ENCODE measurements at places on chromosomes 2 and 18.
A peak's percentile ranks its signal among the peaks of the same experiment; 100 is the strongest.

DNA sequence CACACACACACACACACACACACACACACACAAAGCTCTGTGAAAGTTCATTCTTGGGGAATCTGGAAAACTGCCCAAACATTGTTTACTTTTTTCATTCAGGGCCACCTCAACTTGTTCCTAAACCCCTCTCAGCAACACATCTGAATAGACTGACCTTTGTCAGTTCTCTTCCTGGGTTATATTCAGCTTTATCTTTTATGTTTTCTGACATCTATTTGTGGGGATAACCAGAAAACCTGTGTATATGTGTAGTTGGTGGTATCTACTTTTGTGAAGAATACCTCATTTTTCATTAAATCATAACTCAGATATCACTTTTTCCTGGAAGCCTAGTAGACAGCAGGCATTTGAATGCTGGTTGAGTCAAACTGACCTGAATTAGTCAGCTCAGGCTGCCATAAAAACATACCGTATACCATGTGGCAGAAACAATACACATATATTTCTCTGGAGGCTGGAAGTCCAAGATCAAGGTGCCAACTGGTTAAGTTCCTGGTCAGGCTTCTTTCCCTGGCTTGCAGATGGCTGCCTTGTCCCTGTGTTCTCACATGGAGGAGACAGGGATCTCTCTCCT is 11.0 kb upstream of the RNF144A start:
- DNase-seq: no peak

DNA sequence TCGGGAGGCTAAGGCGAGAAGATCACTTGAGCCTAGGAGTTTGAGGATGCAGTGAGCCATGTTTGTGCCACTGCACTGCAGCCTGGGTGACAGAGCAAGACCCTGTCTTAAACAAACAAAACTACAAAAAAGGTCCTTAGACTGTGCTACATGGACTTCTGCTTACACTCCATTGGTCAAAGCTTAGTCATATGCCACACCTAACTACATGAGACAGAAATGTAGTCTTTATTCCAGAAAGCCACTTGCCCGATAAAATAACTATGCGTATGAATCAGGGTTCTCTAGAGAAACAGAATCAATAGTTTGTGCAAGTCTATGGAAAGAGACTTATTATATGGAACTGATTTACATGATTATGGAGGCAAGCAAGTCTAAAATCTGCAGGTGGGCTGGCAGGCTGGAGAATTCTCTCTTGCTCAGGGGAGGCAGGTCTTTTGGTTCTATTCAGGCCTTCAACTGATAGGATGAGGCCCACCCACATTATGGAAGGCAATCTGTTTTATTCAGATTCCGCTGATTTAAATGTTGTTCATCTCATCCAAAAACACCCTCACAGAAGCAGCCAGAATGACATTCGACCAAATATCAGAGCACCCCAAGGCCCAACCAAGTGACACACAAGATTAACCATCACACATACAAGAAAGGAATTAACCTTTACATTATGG is 114.4 kb upstream of the SIX2 start:
- DNase-seq: no peak

DNA sequence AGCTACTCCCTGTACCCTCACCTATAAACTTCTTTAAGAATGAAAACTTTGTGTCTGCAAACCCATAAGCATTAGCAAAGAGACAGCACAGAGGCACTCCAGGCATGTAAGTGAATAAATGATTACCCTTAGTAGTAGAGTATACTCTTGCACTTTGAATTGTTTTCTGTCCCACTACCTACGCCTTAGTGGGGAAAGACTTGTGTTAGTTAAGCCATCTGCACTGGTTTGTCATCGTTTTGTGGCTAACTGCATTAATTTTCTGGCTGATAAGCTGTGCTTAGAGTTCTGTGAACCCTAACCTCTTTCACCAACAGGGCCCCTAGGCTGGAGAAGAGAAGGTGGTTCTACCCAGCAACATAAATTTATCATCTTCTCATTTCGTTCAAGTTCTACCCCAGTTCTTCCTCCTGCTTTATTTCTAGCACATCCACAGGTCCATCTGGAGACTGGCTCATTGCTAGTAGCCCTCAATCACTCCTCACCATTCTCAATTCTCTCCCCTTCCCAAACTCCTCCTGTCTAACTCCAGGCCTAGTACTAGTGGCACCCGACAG is 710 bp downstream of the LMAN2L start:
- DNase-seq: no peak

DNA sequence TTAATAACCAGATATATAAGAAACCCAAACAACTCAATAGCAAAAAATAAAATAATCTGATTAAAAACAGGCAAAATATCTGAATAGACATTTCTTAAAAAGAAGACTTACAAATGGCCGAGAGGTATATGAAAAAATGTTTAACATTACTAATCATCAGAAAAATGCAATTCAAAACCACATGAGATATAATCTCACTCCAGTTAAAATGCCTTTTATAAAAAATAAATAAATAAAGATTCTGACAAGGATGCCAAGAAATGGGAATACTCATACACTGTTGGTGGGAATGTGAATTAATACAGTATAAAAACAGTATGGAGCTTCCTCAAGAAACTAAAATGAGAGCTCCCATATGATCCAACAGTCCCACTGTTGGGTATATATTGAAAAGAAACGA is 33.9 kb upstream of the BMP10 start:
- DNase-seq: no peak

- no peak for DNase-seq
Observed at GRCh38 chr2:151862700-151863099, 34.5 kb upstream of the ARL5A start.

- no peak for DNase-seq
Observed at GRCh38 chr2:32291746-32292145, 14.0 kb downstream of the YIPF4 start.

DNA sequence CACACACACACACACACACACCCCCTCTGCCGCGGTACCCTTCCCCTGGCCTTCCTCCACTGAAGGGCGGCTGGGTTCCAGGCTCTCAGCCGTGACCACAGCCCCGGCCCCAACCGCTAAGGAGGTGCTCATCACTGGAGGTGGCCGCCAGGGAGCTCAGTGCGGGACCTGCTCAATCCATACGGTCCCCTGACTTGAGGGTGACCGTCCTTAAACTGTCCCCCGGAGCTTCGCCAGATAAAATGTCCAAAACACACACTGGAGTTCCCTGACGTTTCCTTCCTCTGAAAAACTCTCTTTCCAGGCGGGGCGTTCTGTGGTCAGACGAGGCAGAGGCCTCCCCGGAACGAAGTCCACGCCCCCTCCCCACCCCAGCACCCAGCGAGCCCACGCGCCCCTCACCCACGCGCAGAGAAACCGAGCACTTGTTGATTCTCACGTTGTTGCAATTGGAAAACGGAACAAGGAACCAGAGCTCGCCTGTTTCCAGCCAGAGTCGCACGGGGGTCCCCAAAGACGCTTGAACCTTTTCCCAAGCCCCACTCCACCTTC is 1.4 kb downstream of the MBP start:
- DNase-seq: peak; percentile 56

DNA sequence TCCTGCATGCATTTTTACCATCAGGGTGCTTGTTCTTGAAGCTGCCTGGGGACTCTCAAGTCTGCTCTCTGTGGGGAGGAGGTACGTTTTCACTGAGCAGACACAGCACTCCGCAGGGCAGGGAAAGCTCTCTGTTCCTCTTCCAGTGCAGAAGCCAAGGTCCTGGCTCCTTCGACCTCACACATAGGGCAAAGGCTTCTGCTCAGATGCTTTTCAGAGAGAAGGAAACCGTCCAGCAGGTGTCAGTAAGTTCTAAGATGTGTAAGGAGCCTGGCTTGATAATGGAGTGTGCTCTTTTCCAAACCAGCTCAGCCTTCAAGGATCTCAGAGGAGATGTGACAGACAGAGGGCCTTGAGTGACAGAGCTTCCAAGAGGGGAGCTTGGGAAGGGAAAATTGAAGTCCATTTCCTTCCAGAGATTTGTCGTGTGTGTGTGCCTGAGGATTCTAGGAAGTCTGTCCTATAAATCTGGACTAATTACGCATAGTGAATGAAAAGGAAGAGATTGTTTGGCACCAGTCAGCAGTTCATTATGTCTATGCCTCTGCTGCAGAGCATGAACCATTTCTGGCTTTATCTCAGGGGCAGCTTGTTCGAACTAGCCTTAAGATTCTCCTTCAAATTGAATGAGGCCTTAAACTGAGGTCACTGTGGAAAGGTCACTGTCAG is 67.3 kb upstream of the UPP2 start:
- DNase-seq: peak; percentile 14

- DNase-seq: no peak
Observed at GRCh38 chr2:240785424-240786335, 34.3 kb downstream of the KIF1A start.

DNA sequence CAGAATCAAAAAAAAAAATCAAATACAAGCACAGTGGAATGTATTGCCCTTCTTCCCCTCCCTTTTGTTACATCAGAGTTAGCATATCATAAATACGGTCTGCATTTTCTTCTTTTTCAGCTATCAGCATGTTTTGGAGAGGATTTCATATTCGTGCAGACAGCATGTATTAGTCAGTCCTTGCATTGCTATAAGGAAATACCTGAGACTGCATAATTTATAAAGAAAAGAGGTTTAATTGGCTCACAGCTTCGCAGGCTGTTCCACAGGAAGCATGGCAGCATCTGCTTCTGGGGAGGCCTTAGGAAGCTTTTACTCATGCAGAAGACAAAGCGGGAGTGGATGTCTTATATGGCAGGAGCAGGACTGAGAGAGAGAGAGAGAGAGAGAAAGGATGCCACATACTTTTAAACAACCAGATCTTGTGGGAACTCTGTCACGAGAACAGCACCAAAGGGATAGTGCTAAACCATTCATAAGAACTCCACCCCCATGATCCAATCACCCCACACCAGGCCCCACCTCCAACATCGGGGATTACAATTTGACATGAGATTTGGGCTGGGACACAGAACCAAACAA is 8.9 kb downstream of the IL1B start:
- DNase-seq: no peak

DNA sequence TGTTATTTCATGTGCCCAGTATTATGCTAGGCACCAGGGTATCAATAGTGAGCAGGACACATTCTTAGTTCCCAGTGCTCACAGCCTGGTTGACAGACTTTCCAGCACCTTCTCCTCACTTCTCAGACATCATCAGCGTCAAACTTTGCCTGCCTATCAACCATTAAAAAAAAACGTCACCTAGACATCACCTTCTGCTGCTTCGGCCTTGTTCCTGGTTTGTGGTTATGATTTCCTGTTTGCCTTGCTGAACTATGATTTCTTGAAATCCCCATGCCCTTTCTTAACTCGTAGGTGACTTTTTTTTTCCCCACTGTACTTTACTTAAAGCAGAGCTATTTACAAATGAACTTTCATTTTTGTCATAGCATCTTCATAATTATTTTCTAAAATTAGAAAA is 60.4 kb upstream of the NABP1 start:
- peak; percentile 59 for DNase-seq

DNA sequence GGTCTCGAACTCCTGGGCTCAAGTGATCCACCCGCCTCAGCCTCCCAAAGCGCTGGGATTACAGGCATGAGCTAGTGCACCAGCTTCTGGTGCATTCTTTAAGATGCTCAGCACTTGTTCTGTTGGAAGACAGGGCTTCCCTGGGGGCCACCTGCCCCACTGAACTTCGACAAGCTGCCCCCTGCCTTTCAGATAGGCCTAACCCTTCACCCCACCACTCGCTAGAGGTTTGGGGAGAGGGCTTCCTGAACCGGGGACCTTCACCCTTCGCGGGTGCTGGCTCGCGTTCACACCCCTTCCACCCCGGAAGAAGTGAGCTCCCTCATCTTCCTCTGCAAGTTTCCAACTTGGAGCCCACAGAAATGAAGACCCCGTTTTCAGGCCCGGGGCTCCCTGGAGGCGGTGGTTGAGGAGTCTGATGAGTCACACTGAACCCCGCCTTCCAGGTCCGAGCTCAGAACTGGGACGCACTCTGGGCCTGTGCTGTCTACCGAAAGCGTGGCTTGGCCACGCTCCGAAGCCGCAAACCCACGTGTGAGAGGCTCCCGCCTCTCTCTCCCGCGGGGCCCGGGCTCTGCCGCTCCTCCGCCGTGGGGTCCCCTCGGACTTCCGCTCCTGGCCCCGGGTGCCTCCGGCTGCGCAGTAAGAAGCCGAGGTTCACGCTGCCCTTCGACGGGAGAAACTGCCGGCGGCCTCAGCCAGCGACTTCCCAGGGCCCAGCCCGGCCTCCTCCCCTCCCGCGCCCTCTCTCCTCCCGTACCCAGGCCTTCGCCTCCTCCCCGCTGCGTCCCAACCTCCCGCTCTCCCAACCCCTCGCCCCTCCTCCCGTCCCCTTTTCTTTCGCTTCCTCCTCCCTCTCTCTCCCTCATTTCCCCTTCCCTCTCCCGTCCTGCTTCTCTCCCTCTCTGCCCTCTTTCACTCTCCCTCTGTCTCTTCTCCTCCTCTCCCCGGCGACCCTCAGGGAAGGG is 47.5 kb upstream of the SP3 start:
- peak; percentile 53 for DNase-seq

- DNase-seq: no peak
Observed at GRCh38 chr2:155393406-155393805, 694.9 kb downstream of the KCNJ3 start.

DNA sequence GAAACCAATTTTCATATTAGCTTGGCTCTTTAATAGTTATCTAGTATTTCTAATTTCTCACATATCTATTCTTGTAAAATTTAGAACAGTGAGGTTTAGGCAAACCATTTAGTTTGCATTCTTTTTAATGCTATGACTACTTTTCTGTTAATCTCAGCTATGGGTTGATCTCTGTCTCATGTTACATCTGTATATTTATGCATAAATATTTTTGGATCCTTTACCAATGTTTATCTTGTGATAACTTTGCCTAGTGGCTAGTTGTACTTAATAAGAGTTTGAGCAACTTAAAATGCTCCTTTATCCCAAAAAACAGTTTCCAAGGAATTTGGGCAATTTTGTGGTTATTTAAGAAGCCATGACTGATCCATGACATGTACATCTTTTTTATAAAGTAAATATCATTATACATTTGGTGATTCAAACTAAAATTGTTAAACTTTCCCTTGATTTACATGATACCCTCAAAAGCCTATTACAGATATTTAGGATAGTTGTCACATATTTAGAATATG is 86.3 kb downstream of the R3HDM1 start:
- DNase-seq: no peak

GRCh38 chr2:180334514-180334913 is 327.4 kb upstream of the CWC22 start:
- DNase-seq: no peak

GRCh38 chr2:109117780-109118179 is 11.2 kb upstream of the SH3RF3 start:
- no peak for DNase-seq

DNA sequence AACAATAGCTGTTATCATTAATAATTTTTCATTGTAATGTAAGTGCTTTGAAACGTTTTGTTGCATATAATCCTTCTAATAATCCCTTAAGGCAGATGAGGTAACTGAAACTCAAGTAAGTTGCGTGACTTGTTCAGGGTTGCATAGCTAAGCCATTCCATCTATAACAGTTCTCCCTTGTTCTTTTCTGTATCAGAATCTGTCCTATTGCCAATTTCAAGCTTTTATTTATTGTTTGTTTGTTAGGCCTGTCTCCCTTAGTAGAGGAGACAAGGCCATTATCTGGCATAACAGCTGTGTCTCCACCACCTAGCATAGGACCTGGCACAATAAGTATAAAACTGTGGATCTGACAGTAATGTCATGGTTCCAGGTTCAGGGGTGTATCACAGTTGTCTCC is 19.4 kb downstream of the BABAM2 start:
- DNase-seq: no peak

- DNase-seq: no peak
Observed at GRCh38 chr18:74589811-74590210, 7.9 kb upstream of the ZNF407 start.

GRCh38 chr2:231452799-231453508 is 11.3 kb downstream of the NCL start:
- no peak for DNase-seq
